Activated T-helper 1 cell treated with Interleukin-2 at 50 U/mL for 16 hours (primary cell): ENCODE measurements at places on chromosomes 13 and 19.

DNA sequence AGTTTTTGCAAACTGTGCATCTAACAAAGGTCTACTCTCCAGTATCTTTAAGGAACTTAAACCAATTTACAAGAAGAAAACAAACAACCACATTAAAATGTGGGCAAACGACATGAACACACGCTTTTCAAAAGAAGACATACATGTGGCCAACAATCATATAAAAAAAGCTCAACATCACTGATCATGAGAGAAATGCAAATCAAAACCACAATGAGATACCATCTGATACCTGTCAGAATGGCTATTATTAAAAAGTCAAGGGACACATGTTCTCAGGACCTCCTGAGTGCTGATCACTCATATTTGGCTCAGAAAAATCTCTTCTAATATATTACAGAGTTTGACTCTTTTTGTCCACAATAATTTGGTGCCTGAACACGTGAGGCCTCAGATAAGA, 14.2 kb upstream of the LILRB1 start:
- DNase-seq = no peak

DNA sequence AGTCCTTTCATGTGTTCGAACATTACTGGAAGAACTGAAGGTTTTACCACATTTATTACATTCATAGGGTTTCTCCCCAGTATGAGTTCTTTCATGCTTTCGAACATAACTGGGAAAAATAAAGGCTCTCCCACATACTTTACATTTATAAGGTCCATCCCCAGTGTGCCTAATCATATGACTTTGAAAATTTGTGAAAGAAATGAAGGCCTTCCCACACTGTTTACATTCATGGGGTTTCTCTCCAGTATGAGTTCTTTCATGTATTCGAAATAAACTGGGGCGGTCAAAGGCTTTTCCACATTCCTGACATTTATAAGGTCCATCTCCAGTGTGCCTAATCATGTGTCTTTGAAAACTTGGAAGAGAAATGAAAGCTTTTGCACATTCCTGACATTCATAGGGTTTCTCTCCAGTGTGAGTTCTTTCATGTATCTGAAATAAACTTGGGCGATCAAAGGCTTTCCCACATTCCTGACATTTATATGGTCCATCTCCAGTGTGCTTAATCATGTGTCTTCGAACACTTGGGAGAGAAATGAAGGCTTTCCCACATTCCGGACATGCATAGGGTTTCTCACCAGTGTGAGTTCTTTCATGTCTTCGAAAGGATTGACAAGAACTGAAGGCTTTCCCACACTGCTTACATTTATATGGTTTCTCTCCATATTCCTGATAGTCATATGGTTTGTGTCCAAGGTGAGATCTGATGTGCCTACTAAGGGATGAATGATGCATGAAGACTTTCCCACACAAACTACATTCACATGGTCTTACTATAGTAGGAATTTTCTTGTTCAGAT, 24.0 kb downstream of the ZNF564 start:
- no peak for DNase-seq

DNA sequence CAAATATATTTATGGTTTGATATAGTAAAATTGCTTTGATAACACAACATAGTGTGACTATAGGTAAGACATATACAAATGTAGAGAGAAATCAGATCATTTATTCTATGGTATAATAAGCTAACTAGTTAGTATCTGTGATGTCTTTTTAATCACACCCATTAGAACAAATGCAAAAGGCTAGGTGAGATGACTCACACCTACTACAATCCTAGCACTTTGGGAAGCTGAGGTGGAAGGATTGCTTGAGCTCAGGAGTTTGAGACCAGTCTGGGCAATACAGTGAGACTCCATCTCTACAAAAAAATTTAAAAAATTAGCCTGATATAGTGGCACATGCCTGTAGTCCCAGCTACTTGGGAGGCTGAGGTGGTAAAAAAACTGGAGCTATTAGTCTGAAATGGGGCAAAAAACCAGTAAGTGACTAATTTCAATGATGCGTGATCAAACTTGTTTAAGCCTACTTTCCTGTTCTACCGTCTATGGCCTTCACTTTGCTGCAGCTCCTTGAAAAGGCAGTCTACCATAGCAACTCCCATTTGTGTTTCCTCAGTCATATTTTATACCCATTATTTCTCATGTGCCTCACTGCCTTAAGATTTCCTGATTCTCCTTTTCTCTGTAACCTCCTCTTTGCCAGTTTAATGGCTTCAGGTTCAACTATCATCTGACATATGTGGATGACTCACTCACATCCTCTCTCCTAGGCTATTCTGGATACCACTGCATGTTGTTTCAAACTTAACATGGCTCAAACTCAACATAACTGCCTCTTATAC, 12.5 kb downstream of the ALG5 start:
- no peak for DNase-seq

DNA sequence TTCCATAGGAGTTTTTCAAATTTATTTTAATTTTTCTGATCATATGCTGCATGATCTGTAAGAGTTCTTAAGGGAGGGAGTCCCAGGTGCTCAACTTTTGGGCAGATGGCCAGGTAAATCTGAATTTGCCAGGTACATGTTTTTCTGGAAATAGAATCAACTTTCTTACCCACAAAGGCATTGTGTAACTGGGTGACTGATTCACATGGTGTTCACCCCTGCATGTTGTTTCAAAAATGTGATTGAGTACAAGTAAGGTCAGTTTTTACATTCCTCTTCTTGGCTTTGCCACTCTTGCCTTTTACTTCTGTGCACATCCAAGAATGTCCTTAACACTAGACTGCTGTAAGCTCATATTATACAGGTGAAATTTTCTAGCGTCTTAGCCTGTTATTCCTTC, 30.4 kb downstream of the RB1 start:
- no peak for DNase-seq

DNA sequence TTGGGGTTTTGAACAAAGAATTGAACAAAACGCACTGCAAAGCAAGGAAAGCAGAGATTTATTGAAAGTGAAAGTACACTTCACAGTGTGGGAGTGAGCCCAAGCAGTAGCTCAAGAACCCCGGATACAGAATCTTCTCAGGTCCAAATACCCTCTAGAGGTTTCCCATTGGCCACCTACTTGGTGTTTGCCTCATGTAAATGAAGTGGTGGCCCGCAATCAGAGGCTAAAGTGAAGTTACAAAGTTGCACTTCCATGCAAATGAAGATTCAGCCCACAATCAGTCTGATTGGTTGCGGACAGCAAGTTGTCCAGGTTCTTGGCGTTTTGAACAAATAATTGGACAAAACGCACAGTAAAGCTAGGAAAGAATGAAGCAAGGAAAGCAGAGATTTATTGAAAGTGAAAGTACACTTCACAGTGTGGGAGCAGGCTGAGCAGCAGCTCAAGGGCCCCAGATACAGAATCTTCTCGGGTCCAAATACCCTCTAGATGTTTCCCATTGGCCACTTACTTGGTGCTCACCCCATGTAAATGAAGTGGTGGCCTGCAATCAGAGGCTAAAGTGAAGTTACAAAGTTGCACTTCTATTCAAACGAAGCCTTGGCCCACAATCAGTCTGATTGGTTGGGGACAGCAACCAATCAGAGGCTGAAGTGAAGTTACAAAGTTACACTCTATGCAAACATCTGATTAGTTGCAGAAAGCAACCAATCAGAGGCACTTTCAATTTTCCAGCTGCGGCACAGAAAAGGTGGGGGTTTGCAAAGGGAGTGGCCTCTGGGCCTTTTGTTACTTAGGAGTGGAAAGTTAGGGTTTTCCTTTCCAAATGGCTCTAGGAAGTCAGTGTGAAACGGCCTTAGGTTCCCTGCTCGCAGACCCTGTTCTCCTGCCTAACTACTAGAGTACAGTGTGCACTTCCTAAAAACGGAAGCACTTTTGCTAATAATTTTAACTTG, 4.8 kb upstream of the TM9SF2 start:
- DNase-seq = peak; percentile 50

GRCh38 chr13:30850204-30850866, 55.7 kb upstream of the MEDAG start:
- no peak for DNase-seq

GRCh38 chr13:112928972-112929782, 39.8 kb upstream of the MCF2L start:
- no peak for DNase-seq

DNA sequence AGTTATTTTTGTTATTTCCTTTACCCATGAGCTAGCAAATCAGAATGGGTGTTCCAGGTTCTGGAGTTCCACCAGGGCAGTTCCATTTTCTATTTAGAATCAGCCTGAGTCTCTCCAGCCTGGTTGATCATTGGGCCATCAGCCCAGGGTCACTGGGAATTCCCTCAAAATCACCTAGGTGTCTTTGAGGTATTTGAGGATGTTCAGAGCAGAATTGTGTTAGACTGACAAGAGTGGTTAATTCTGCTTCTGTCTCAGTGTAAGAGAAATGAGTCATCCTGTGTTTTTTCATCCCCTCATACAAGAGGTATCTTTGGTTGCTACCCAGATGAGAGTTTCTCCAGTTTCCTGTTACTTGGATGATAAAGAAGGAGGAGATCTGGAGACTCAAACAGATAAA, 11.7 kb downstream of the ZNF66 start:
- no peak for DNase-seq

GRCh38 chr19:3243819-3244700, 19.6 kb downstream of the CELF5 start:
- DNase-seq = no peak

- DNase-seq = no peak
Observed at GRCh38 chr13:73173279-73173811, 114.5 kb downstream of the KLF5 start.

- DNase-seq = no peak
Observed at GRCh38 chr13:75115171-75115570, 366.8 kb downstream of the TBC1D4 start.

GRCh38 chr13:113507505-113508345, 17.2 kb upstream of the DCUN1D2 start:
- DNase-seq = no peak

DNA sequence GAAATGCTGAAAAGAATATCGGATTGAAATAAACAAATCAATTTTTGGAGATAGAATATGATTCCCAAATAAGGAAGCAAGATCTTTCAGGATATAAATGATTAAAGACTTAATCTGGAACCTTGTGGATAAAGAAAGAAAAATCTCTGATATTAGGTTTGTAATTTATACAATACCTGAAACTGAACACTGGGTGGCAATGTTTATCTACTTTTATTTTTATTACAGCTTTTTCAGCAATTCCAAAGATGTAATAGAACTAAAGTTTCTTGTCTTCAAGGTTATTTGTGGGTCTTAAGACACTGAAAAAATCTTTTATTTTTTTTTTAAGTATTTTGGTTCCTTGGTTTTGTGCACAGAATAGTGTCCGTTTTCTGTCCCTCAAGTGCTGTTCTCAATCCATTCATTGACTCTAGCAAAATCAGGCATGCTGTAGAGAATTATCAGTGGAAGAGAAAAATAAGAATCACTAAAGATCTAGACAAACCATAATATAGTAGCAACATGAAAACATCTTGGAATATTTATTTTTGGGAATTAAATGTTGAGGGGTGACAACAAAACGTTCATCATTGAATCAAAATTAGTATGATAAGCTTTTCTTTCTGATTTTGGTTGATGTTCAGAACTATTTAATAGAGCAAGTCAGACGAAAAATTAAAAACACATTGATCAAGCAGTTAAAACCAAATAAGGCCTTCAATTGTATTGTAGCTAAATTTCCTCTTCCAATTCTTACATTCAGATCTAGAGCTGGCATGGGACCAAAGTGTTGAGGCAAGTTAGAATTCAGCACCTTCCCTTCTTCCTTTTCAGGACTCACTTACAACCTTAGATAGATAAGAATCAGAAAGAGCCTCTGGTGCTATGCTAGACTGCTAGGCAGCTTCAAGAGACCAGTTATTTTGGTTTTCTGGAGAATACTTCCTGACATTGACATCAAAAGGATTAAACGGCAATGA, 704.4 kb upstream of the PCDH20 start:
- DNase-seq = no peak

- no peak for DNase-seq
Observed at GRCh38 chr13:112055915-112056269, 11.1 kb upstream of the SOX1 start.

- DNase-seq = no peak
Observed at GRCh38 chr13:66543780-66544179, 686.4 kb downstream of the PCDH9 start.

GRCh38 chr19:33777351-33777750, 19.3 kb upstream of the KCTD15 start:
- no peak for DNase-seq

DNA sequence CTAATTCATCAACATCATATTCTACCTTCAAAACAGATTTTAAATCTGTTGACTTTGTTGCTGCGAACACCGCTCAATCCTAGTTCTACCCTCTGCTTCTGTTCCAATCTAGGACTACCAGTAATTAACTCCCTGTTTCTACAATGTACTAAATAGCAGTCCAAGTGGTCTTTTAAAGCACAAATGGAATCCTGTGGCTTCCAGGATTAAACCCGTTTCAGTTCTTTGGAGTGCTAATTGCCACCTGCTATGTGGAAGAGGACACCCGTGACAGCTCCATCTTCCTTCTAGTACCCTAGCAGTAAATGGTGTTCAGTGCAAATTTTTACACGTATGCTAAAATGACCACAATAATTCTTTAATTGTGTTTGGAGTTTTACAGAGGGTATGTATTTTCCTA, 232.1 kb downstream of the TDRD3 start:
- DNase-seq = no peak

- DNase-seq = no peak
Observed at GRCh38 chr19:2235381-2236063, 607 bp downstream of the PLEKHJ1 start.

- no peak for DNase-seq
Observed at GRCh38 chr19:17370026-17370587, 7.0 kb downstream of the PLVAP start.

DNA sequence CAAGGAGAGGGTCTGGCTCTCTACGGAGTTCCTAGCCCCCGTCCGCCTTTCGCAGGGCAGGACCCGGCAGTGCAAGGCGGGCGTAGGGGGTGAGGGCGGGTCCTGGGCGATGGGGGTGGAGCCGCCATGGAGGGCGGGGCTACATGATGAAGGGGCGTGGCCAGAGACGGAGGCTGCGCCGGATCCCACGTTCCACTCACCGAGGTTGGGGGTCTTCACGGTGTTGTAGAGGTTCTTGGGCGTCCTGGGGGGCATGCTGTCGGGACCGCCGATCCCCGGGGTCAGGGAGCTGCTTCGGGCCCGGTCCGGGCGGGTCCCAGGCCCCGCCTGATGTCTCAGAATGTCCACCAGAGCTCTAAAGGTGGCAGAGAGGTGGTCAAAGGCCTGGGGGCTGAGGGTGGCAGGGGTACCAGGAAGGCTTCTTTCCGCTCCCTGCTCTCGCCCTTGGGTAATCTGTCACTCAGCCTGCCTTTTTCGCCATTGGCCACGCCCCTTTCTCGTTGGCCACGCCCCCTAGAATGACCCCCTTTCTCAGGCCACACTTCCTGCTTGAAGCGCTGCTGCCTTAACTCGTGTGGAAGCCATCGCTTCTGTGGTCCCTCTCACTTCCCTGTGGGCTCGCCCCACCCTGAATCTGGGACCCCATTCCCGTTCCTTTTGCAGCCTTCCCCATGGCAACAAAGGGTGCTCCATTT, 2.5 kb downstream of the SHISA7 start:
- no peak for DNase-seq

- no peak for DNase-seq
Observed at GRCh38 chr13:41944635-41945397, 16.1 kb downstream of the VWA8 start.

GRCh38 chr13:49058761-49059160, 83.0 kb downstream of the FNDC3A start:
- DNase-seq = no peak
